ENCODE measurements at places on chromosomes 3 and 15.

DNA sequence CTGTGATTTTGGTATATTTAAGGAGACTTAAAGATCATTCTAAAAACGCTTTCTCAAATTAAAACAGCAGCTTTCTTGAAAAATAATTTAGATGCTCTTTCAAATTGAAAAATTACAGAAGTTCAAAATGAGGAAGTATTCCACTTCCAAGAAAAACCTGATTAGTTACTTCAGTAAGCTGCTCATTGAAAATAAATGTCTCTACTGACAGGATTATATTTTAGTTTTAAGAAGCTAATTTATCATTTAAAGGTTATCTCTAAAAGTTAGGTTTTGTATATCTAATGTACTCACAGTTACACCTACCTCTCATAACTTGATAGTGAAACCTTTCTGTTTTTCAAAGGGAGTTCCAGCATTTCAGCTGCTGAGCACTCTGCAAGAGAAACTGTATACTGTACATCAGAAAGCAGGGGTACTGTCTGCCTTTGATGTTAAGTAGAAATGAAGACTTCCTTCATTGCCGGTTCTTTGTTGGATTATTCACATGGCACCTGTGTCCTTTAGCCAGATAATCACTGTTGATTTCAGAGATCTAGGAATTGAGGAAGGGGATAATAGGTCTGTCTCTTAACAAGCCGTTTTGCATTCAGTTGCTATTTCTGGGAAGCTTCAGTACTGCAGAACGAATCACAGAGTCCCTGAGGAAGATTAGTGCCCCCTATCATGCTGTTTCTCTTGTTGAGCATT lies 161.6 kb downstream of the TCF12 start:
- DNase-seq: no peak

DNA sequence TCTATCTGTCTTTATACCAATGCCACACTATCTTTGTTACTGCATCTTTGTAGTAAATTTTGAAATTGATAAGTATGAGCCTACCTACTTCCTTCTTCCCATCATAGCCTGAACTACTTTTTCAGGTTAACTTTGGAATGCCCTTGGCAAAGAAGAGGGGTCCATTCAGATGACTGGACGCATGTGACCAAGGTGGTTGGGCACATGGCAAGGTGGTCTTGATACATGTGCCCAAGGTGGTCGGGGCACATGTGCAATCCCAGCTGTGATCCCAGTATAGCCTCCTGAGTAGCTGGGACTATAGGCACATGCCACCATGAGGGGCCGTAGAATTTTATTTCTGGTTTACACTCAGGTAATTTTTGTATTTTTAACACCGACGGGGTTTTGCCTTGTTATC lies 330.2 kb downstream of the GABRB3 start:
- DNase-seq: no peak

DNA sequence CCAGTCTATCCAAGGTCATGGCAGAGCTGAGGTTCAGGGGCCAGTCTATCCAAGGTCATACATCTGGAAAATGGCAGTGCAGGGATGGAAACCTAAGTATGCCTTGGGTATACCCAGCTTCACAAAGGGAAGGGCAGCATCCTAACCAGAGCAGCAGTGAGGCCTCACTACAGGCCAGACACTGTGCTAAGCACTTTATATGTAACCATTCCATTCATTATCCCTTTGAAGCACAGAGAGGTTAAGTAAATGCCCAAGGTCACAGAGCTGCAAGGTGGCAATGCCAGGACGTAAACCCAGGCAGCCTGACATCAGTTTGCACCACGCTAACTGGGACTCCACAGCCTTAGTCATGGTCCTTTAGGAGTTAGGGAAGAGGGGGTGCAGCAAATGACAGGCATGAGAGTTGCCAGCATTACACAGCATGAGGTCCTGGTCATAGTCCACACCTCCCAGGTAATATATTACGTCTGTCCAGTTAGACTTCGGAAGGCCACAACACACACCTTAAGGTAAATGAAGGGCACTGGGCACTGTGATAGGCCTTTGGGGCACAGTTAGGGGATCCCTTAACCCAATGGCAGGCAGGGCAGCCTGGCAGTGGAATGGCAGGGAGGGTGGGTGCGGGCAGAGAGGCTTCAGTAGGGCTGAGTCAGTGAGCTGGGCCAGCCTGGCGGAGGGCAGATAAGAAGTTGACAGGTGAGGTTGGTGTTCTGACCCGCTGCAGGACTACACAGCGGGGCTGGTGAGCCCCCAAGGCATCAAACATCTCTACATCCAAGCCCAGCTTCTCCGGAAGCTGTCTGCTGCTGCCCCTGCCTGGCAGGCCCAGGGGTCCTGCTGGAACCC lies 21.1 kb upstream of the CORO2B start:
- DNase-seq: no peak

DNA sequence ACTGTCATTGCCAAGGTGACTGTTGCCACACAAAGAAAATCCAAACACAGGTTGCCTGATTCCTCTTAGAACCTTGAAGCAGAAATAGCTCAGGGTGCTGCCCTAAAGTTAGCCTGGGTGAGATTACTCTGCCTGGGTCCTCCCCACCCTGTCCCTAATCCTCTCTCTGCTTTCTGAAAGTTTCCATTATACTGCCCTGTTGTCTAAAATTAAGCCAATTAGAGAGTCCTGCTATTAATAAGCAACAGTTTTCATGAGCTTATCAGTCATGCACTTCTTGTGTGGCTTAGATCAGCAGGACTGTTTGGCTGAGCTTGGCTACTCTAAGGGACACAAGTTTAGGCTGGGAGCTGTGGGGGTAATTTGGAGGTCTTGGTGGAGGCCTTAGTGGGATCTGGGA lies 334.7 kb upstream of the LRRFIP2 start:
- DNase-seq: no peak

DNA sequence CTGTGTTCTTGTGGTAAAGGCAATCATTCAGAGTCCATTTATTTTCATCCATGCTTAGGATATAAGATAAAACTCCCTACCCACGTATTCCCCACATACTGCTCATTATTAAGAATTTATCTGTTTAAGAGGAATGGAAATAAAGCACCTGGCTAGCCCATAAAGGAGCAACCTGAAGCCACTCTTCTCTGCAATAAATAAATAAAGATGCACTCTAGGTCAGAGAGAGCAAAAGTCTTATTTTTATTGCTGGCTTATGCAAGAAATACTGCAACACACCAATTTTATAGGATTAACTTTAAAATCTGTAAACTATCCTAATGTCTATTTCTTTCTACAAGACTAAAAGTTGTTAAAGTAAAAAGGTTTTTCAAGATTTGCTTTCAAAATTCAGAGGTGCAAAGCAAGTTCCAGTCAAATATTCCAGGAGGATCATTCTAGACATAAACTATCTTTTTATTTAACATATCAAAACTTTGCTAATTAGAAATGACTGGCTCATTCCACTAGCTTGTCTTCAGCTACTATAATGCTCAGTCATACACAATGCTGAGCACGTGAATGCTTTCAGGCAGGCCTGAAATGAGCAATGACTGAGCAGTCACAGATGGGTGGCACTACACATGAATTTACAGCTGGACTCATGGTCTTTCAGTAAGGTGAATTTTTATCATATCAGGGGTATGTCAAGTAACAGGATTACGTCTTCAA lies 7.1 kb downstream of the TJP1 start:
- DNase-seq: no peak

GRCh38 chr15:60563539-60564404 lies 84.8 kb upstream of the ICE2 start:
- no peak for DNase-seq

DNA sequence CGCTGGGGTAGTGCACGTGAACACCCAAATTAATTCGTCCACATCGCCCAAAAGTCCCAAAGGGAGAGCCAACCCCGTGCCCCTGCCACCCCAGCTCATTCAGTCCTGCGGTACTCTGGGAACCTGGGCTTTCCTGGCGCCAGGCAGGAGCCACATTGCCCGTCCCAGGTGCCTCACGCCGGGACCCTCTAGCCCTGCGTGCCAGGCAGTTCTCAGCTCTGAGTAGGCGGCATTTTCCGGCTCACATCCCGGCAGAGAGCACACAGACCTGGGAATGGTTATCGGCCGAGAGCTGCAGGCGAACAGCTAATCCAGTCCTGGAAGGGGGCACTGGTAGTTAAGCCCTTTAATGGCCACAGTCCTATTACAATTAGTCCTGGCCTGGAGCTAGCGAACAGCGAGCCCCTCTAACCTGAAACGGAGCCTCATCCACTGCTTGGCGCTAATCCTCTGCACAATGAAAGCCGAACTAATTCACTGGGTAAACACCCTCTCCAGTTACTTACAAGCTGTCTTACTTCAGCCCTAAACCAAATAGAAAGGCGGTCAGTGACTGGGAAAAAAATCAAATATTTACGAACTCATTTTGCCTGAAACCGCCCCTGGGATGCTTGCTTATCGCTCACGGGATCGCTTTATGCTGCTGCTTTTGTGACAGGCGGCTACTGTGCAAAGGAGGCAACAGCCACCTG lies 254.6 kb upstream of the SOX14 start:
- DNase-seq: no peak

DNA sequence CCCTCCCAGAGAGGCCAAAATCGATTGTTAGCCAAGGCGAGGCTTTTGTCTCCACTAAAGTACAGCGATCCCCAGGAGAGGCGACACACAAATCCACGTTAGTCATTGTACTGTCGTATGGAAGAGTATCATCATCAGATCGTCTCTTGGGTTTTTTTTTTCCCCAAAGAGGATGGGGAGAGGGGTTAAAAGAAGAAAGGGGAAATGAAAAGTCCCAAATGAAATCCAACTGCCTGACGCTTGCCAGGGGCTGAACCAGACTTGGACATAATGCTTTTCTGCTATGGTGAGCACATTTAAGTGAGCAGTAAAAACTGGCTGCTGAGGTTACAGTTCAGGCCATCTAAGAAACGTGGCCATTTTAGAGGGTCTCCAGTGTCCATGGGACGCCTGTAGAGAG lies 37.9 kb upstream of the CTSH start:
- no peak for DNase-seq

GRCh38 chr15:65384505-65384894 lies 6.7 kb upstream of the IGDCC3 start:
- DNase-seq: no peak

- DNase-seq: no peak
These were observed 208.4 kb upstream of the ADAMTS9 start for GRCh38 chr3:64895991-64896895.

DNA sequence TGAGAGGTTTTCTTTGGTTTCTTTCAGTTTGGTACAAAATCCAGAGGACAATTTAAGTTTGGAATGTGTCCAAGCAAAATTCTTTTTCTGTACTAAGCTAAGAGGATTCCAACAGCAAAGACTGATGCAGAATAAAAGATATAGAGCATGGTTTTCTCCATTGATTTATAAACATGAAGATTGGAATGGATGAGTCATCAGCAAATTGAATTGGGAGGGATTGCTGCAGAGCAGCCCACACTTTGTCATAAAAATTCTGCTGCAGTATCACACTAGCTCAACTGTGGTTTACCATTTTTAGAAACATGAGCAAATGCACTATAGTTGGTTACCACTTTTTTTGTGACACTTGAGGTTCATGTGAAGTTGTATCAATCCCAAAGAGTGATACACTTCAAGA lies 16.1 kb upstream of the LARP6 start:
- DNase-seq: no peak

- no peak for DNase-seq
These were observed 36.6 kb downstream of the ATP11B start for GRCh38 chr3:182829761-182830405.

GRCh38 chr3:37223141-37223558 lies 48.8 kb upstream of the LRRFIP2 start:
- no peak for DNase-seq

- no peak for DNase-seq
These were observed 103.5 kb downstream of the TBC1D2B start for GRCh38 chr15:77974098-77974414.

DNA sequence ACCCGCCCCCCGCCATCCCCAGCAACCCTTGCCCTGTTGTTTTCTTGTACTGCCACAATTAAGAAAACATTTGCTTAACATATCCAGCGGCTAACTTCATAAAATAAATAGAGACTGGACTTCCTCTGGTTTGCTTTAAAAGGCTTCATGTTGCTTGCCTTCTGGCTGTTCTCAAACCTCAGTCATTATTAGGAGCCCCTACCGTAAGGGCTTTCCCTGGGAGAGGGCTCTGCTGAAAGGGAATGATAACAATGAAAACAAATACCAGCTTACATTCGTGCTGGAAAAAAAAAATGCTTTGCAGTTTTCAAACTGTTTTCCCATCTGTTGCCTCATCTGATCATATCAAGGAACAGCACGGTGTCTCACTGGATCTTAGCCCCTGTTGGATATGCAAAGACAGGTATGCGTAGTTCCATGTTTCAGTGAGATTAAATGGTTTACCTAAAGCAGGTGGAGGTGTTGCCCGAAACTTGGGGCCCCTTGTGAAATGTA lies 77.2 kb upstream of the VGLL4 start:
- no peak for DNase-seq

DNA sequence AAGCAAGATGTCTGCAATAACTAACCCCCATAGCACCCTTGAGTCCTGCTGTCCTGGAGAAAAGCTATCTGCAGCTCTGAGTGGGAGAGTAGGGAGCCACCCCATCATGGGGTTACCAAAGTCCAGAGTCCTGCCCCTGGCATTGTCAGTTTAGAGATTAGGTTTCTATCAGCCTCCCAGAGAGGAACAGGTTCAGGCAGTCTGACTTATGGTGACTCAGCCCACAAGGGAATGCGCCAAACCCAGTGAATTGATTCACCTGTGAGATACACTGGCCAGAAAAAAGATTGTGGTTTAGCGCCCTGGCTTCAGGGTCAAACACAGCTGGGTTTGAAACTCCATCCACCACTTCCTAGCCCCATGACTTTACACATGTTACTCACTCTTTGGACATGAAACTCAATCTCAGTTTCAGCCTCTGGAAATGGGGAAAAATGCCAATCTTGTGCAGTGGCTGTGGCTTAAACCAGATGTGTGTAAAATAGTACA lies 263.6 kb upstream of the HES1 start:
- peak; percentile 48 for DNase-seq

DNA sequence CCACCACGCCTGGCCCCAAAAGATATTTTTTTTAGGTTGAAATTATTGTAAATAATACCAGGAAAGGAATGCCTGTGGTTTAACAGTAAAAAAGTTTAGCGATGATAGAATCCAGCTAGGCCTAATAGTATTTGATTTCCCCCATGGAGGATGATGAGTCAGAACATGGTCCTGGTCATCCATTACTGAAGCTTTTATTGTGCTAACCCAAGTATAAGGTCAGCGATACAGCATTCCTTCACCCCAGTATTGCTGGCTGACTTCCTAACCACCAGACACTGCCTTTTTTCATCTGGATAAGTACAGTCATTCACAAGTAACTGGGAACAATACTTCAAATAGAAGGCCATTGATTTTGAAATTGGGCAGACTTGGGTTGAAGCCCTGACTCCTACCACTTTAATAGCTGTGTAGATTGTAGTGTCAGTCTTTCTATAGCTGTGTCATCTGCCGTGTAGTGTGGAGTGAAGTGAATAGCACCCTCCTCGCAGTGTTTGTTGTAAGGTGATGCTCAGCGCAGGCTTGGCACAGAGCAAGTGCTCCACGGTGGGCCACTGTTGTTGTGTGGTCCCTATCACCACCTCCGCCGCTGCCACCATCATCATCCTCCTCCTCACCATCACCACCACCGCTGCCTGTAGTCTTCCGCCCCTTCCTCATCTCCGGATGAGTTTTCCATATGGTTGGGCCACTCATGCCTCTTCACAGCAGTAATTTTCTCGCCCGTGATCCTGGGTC lies 436.0 kb upstream of the TPM1 start:
- no peak for DNase-seq

- DNase-seq: no peak
These were observed 96.1 kb downstream of the OPA1 start for GRCh38 chr3:193688834-193689714.

- DNase-seq: no peak
These were observed 285.0 kb upstream of the ADAMTS9 start for GRCh38 chr3:64972793-64973192.

- DNase-seq: no peak
These were observed 14.2 kb downstream of the THRB start for GRCh38 chr3:24480497-24480896.

GRCh38 chr3:71095511-71096291 lies 487.8 kb downstream of the FOXP1 start:
- DNase-seq: no peak
